ENCODE measurements at places on chromosomes 2 and 18.

- H3K4me3 ChIP-seq = no peak overlapping the region
- peaks cover 3% of the 10 kb centered on the region for H3K4me1 ChIP-seq
- H3K36me3 ChIP-seq = no peaks in the 10 kb centered on the region
- H3K27ac ChIP-seq = no peak overlapping the region
Measured at GRCh38 chr2:240981280-240981679, 17.1 kb upstream of the SNED1 start.

- H3K4me1 ChIP-seq = peaks cover 39% of the 10 kb centered on the region
- peaks cover 3% of the 10 kb centered on the region for H3K27me3 ChIP-seq
- H3K4me3 ChIP-seq = no peak overlapping the region
- no peaks in the 10 kb centered on the region for H3K36me3 ChIP-seq
- no peak for DNase-seq
Measured at GRCh38 chr2:118061135-118061955, 26.9 kb upstream of the INSIG2 start.

DNA sequence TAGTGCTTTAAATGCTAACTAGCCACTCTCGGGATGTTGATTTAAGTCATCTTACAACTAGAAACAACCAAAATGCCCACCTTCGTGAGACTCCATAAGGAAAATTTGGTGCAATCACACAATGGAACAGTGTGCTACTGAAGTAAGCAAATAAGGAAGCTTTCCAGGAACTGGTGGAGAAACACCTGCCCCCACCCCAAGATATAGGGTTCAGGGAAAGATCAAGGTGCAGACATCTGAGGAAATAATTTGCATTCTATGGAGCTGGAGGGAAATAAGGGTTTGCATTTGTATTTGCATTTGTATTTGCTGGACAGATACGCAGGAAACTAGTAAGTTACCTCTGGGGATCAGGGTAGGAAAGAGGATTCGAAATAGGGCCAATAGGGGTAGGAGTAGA lies 90.9 kb downstream of the ACAA2 start:
- no peak overlapping the region for H3K27ac ChIP-seq
- DNase-seq = no peak
- H3K27me3 ChIP-seq = no peaks in the 10 kb centered on the region
- H3K4me3 ChIP-seq = no peak overlapping the region
- peaks cover 5% of the 10 kb centered on the region for H3K36me3 ChIP-seq

- H3K36me3 ChIP-seq = no peaks in the 10 kb centered on the region
- peaks cover 11% of the 10 kb centered on the region for H3K27me3 ChIP-seq
- DNase-seq = no peak
- H3K27ac ChIP-seq = no peak overlapping the region
- no peak overlapping the region for H3K4me3 ChIP-seq
- H3K4me1 ChIP-seq = peaks cover 11% of the 10 kb centered on the region
Measured at GRCh38 chr2:55966401-55967118, 43.0 kb upstream of the EFEMP1 start.

DNA sequence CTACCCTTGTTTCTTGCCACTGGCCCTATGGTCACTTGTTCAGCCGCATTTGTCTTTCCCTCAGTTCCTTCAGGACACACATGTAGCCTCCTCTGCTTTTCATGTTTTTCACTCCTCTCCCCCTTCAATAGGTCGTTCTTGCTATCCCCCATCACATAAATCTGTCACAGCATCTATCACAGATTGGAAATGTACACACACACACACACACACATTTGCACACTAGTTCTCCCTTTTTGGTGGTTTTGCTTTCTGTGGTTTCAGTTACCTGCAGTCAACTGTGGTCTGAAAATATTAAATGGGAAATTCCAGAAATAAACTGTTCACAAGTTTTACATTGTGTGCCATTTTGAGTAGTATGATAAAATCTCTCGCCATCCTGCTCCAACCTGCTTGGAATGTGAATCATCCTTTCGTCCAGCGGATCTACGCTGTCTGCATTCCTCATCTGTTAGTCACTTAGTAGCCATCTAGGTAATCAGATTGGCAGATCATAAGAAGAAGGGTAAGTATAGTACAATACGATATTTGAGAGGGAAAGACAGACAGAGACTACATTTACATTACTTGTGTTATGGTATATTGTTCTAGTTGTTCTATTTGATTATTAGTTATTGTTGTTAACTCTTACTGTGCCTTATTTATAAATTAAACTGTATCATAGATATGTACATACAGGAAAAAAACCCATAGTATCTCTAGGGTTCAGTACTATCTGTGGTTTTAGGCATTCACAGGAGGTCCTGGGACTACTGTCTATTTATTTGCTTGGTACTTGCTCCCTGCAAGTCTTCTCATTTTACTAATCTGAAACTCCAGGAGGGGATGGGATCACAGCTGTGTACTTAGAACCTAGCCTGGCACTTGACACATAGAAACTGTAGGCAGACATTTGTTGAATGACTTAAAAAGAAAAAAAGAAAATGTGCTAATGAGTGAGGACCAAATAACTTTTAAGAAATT lies 86.1 kb upstream of the PNPT1 start:
- DNase-seq = no peak
- no peak overlapping the region for H3K27ac ChIP-seq
- H3K4me1 ChIP-seq = no peaks in the 10 kb centered on the region
- no peak overlapping the region for H3K4me3 ChIP-seq
- H3K27me3 ChIP-seq = peaks cover 4% of the 10 kb centered on the region

DNA sequence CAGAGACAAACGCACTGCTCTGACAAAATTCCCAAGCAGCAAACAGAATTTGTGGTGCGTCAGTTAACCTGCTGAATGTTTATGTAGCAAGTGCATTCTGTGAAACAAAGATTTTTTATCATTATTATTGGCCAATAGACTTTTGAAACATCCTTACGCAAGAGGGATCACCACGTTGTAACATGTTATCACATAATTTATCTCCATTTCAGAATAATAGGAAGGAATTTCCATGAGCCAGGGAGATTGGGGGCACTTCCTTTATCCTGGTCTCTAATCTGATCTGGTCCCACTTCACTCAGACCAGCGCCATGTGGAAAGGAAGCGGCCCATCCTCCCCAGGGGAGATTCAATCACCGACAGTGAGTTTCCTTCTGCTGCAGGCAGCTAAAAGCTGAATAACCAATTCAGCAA lies 166.1 kb downstream of the PID1 start:
- no peaks in the 10 kb centered on the region for H3K36me3 ChIP-seq
- no peaks in the 10 kb centered on the region for H3K4me1 ChIP-seq
- no peak overlapping the region for H3K4me3 ChIP-seq
- peaks cover 5% of the 10 kb centered on the region for H3K27me3 ChIP-seq
- no peak overlapping the region for H3K27ac ChIP-seq

GRCh38 chr18:1053331-1054315 lies 149.0 kb downstream of the ADCYAP1 start:
- H3K4me1 ChIP-seq = no peaks in the 10 kb centered on the region
- no peak overlapping the region for H3K4me3 ChIP-seq
- peak overlapping the region; percentile 56 for H3K27ac ChIP-seq
- H3K36me3 ChIP-seq = peaks cover 26% of the 10 kb centered on the region
- DNase-seq = no peak
- no peaks in the 10 kb centered on the region for H3K27me3 ChIP-seq

- H3K27ac ChIP-seq = no peak overlapping the region
- no peaks in the 10 kb centered on the region for H3K4me1 ChIP-seq
- H3K36me3 ChIP-seq = peaks cover 41% of the 10 kb centered on the region
- H3K4me3 ChIP-seq = no peak overlapping the region
Measured at GRCh38 chr2:88590998-88591613, 36.2 kb downstream of the EIF2AK3 start.

GRCh38 chr2:238449241-238449640 lies 22.5 kb downstream of the ASB1 start:
- peaks cover 14% of the 10 kb centered on the region for H3K4me1 ChIP-seq
- DNase-seq = no peak
- H3K27me3 ChIP-seq = peaks cover 4% of the 10 kb centered on the region
- peaks cover 84% of the 10 kb centered on the region for H3K36me3 ChIP-seq
- no peak overlapping the region for H3K27ac ChIP-seq
- no peak overlapping the region for H3K4me3 ChIP-seq

DNA sequence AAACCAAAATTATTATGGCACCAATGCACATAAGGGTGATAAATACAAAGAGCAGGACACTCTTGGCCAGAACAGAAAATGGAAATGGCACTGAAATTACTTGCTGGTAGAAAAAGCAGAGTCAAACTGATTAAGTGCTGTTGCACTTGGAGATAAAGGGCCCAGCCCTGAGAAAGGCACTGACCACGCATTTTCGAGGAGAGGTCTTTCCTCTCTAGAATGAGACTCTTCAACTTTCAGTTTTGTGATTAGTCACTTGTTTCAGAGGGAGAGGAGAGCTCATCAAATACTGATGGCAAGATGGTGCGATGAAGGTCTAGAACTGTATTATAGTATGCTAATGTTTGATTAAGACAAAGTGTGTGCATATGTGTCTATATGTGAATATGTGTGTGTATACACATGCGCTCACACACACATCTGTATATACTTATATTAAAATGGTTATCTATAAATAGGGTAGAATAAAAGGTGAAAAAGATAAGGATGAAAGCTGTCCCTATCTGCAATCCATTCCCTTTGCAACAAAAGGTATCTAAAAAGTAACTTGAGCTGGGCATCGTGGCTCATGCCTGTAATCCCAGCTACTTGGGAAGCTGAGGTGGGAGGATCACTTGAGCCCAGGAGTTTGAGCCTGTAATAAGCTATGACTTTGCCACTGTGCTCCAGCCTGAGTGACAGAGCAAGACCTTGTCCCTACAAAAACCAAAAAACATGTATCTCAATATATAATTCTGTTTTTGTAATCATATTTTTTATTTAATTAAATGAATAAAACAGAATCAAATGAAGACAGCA lies 48.8 kb upstream of the ZDBF2 start:
- no peak overlapping the region for H3K4me3 ChIP-seq
- no peaks in the 10 kb centered on the region for H3K36me3 ChIP-seq
- DNase-seq = no peak
- H3K4me1 ChIP-seq = peaks cover 22% of the 10 kb centered on the region
- H3K27me3 ChIP-seq = peaks cover 14% of the 10 kb centered on the region

DNA sequence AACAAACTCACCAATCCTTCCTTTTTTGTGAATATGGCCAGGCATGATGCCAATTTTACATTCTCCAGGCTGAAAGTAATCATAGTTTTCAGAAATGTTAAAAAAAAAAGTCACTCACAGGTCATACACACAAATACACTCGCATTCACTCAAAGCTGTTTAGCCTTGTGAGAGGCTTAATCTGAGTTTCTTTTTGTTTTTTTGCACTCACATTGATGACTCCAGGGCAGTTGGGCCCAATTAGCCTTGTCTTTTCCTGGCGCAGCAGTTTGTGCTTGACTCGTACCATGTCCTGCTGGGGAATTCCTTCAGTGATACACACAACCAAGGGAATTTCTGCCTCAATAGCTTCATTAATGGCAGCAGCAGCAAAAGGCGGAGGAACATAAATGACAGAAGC lies 18.0 kb downstream of the SUCLG1 start:
- H3K27ac ChIP-seq = no peak overlapping the region
- H3K4me3 ChIP-seq = no peak overlapping the region
- DNase-seq = no peak
- H3K36me3 ChIP-seq = peaks cover 77% of the 10 kb centered on the region

DNA sequence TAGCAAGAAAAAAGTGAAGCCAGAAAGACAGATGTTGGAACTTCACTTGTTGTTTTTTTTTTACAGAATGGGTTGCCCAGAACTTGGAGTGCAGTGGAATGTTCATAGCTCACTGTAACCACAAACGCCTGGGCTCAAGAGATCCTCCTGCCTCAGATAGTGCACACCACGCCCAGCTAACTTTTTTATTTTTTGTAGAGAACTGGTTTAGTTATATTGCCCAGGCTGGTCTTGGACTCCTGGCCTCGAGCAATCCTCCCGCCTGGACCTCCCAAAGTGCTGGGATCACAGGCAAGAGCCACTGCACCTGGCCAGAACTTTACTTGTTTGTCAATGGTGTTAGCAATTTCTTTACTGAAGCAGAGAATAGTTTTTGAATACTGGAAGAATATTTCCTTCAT lies 11.9 kb upstream of the ASPRV1 start:
- DNase-seq = no peak
- H3K27ac ChIP-seq = no peak overlapping the region
- peaks cover 8% of the 10 kb centered on the region for H3K27me3 ChIP-seq

DNA sequence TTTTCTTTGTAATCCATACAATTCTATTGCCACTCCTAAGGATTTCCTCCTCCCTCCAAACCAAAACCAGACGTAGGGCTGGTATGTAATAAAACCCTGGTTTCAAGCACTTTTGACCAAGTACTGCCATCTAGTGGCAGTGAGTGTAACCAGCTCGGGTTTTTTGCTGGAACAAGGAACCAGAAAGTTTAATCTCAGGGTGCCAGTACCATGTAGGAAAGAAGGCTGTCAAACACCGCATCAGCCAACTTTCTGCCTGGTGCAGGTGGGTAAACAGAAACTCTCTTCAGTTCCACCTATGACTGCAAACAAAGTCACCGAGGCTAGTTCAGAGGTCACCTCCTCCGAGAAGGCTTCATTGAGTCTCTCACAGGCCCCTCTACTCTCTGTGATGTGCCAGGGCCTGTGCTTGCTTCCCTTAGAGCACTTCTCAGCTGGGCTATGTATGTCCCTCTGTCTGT lies 10.2 kb upstream of the THNSL2 start:
- H3K27ac ChIP-seq = no peak overlapping the region
- DNase-seq = peak; percentile 51
- H3K27me3 ChIP-seq = peaks cover 3% of the 10 kb centered on the region
- no peak overlapping the region for H3K4me3 ChIP-seq
- H3K4me1 ChIP-seq = no peaks in the 10 kb centered on the region

DNA sequence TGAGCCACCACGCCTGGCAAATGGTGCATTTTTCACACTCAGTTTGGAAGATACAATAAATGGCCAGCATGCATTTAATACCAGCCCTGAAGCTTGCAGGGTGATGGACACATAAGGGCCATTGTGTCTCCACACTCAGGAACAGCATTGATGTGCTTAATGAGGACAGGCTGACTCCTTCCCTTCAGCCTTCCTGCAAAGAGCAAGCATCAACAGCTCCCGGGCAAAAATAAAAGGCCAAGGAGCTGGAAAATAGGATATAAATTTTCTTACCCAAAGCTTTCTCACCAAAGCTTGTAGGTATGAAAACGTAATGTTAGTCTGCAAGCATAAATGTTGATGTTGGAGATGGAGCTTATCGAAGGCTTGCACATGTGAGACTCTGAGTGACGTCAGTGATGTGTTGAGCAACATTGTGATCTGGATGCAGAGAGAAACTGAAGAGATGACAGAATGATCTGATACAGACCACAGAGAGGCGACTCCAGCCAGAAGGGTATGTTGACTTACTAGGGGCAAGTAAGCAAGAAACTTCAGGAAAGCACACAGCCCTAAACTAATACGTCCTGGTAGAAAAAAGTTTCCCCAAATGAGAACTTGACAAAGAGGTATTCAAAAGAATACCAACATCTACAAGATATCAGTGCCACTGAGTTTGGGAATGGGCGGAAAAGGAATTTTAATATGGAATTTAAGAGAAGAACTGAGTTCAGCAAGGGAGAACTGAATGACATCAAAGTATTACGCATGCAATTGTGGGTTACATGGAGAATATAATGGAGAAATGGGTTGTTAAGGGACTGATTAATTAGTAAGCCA lies 256.5 kb downstream of the TGIF1 start:
- peaks cover 35% of the 10 kb centered on the region for H3K4me1 ChIP-seq
- no peaks in the 10 kb centered on the region for H3K27me3 ChIP-seq
- no peak overlapping the region for H3K27ac ChIP-seq
- DNase-seq = no peak
- no peak overlapping the region for H3K4me3 ChIP-seq

GRCh38 chr2:237128026-237128703 lies 42.5 kb downstream of the COPS8 start:
- no peak overlapping the region for H3K27ac ChIP-seq
- H3K4me3 ChIP-seq = no peak overlapping the region
- peak; percentile 53 for DNase-seq
- peaks cover 21% of the 10 kb centered on the region for H3K4me1 ChIP-seq
- no peaks in the 10 kb centered on the region for H3K36me3 ChIP-seq
